T follicular helper cell (primary cell): ENCODE measurements at places on chromosomes 12 and 14.

DNA sequence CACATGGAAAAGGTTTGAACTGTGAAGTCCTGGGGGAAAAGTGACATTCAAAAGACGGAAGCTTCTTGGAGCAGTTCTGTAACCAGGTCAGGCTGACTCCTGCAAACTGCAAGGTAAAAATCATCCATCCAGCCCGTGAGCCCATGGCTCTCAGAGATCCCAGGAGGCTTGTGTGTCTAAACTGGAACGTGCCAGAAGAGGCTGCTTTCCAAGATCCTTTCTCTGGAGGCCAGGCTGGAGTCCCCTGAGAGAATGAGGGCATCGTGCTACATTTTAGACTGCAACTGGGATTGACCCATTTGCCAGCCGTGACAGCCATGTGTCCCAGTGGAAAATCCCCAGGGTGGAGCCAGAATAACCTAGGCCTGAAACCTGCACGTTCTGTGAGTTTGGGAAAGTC lies 7.8 kb upstream of the WSCD2 start:
- DNase-seq, result no peak

GRCh38 chr14:24458736-24459135 lies 16.2 kb upstream of the SDR39U1 start:
- no peak for DNase-seq

- no peak for DNase-seq
Measured at GRCh38 chr12:109016978-109017377, 3.9 kb downstream of the SVOP start.

DNA sequence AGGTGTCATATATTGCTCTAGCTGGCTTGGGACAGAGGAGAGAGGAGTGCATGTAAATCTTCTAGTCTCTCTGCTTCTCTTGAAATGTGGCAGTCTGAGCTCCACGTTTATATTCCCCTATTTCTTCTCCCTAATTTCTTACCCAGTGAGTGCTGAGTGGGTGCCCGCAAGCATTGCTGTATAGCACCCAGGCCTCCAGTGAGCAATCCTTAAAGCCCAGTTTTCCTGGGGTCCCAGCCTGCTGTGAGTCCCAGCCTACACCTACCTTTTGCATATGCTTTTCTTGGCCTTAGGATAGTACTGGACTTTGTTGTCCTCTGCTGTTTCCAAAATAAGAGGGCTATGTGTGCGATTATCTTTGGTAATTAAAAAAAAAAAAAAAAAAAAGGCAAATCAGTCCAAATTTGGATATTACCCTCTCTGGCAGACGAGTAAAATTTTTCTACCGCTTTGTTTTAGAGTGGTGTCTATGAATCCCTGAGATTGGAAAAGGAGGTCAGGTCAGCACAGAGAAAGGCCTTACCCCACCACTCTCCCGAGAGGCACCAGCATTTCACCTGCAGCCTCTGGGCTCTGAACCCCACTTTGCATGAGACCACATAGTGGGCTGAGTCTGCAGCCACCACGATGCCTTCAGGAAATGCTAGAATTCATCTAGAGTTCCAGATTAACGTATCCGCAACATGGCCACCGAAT lies 1.1 kb downstream of the MGST1 start:
- DNase-seq, result no peak

- no peak for DNase-seq
Measured at GRCh38 chr14:22512106-22512814, 76.8 kb downstream of the DAD1 start.

- no peak for DNase-seq
Measured at GRCh38 chr12:16606991-16607390, 1.0 kb upstream of the LMO3 start.

DNA sequence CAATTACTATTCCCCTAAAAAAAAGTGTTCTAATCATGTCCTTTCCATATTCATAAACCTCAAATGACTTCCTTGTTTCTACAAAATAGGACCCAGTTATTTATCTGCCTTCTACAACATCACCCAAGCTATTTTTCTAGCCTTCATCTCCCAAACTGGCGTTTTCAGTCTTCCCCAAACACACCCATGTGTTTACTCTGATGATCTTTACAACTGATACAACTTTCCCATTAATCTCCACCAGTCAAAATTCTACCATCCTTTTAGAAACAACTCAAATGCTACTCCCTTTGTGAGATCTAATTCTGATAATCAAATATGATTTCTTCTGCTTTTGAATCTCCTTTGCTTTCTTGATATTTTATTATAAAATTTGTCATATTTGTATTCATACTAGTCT lies 114.5 kb downstream of the DUSP6 start:
- DNase-seq, result no peak

DNA sequence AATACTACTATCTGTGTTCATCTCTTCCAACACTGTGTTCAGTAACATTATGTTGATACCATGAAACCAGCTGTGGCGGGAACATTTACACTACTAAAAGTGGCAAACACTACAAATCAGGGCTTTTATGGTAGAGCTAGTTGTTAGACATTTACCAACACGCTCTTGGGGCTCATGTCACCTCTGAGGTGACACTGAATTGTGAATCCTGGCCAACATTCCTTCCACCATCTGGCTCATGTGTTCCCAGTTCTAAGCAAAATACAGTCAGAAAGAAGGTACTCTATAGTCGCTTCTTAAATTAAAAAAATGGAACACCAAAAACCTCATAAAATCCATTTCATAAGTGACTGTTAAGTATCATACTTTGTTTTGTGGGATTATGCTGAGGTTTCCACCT lies 436.6 kb downstream of the FUT8 start:
- DNase-seq, result no peak

- no peak for DNase-seq
Measured at GRCh38 chr12:1914114-1914911, 4.1 kb downstream of the CACNA2D4 start.

- no peak for DNase-seq
Measured at GRCh38 chr12:21940549-21941505, at the start of gene ABCC9. TSS of gene ABCC9 (minus strand) at chr12:21941426. CDS start at chr12:21936674, 4,752 bp downstream.

- peak; percentile 37 for DNase-seq
Measured at GRCh38 chr14:75578102-75578785, at the start of gene FLVCR2. TSS of gene FLVCR2 (plus strand) at chr14:75578620. CDS start at chr14:75578973, 353 bp downstream.

GRCh38 chr14:76752744-76753143 lies 8.5 kb upstream of the VASH1 start:
- no peak for DNase-seq
